ENCODE measurements at places on chromosomes 5 and 9.

GRCh38 chr5:157963761-157964160 lies 104.8 kb upstream of the CLINT1 start:
- no peak for DNase-seq

DNA sequence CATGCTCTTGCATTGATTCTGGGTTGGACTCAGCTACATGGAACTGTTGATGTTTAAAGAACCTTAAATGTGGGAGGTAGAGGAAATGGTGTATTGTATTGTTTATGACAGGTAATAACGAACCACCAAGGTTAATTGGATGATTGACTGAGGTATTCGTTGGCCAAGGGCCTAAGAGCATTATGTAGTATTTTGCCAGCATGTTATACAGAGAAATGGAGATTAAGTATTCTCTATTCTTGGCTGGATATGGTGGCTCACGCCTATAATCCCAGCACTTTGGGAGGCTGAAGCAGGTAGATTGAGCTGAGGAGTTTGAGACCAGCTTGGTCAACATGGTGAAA lies 59.0 kb upstream of the CDK20 start:
- no peak for DNase-seq

- DNase-seq: no peak
Measured at GRCh38 chr5:171961117-171961516, 45.3 kb downstream of the FBXW11 start.

GRCh38 chr5:168348084-168348414 lies 56.6 kb downstream of the WWC1 start:
- no peak for DNase-seq

DNA sequence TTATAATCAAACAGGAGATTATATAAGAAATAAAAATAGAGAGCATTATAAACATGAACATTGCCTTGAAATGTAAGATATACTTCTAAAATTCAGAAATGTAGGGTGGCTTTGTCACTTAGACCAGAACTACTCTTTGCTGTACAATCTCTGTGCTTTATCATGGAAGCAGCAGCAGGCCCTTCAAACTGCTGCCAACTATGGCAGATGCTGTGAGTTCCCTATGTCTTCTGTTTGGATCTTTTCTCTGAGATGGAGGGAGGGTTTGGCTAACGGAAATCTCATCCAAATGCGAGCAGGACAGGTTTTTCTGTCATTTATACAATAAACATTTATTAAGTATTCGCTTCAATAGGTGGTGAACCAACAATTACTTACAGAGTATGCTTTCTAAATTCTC lies 34.8 kb upstream of the RICTOR start:
- DNase-seq: no peak

DNA sequence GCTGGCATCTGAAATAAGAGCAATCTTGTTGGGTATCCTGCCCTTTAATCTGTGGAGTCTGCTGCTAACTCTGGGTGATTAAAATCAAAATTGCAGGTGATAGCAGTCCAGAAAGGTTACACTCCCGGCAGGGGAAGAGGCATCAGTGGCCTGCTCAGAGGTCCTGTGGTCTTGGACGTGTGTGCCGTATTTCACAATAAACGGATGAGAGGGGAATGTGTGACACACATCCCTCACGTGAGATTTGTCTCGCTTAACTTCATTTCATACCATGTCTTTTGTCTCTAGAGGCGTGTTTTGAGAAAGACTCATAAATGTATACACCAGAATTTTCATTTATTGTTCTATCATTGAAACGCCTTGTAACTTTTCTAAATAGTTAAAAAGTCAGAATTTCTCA lies 36.6 kb downstream of the FAM240B start:
- DNase-seq: no peak

- peak; percentile 7 for DNase-seq
Measured at GRCh38 chr5:6448622-6449464, at the start of gene UBE2QL1. UBE2QL1 (plus strand) TSS chr5:6448859; CDS start chr5:6448894, 35 bp downstream.

GRCh38 chr5:68707575-68707974 lies 386.2 kb upstream of the SLC30A5 start:
- no peak for DNase-seq

DNA sequence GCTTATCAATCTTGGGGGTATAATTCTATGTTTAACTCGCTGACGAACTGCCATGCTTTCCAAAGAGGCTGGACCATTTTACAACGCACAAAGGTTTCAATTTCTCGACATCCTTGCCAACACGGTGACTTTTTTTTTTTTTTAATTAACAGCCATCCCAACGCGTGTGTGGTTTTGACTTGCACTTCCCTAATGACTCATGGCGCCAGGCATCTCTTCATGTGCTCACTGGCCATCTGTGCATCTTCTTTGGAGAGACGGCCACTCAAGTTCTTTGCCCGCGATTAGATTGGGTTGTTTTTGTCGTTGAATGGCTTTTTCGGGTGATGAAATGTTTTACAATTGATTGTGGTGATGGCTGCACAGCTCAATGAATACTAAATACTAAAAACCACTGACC lies 12.5 kb upstream of the CARD9 start:
- DNase-seq: no peak

DNA sequence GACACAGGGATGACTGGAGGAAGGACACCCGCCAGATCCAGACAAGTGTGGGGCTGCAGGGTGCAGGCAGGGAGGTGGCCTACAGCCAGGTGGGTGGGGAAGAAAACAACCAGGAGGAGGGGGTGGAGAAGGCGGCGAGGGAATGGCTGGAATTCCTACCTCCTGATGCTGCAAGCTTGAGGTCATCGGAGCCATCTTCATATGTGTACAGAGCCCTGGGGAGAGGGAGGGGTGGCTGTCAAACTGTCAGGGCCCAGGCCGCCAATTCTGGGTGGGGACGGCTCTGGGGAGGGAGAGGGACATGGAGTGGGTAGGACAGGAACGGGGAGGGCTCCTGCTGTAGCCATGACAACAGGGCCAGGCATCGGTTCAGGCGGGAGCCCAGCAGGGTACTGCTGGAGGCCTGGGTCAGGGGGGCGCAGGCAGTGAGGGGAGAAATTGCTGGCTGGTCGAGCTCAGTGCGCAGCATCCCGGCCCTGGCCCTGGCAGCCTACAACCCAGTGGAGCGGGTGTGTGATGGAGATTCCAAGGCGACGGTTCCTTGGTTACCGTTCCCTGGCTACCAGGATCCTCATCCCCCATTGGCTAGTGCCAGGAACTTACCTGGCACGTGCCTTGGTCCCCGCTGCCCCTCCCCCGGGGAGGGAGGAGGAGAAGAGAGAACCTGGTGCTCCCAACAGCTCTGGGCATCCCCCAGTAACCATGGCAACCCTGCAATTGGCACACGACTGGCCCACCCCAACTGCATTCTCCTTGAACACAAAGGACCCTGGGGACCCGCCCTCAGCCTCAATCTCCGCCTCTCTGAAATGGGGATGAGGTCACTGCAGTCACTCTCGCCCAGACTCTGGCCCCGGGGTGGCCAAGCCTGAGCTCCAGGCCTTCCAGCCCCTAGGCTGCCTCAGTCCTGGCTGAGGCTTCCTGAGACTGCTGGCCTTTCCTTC lies 4.5 kb downstream of the DBN1 start:
- no peak for DNase-seq

GRCh38 chr5:110925398-110925797 lies 146.1 kb upstream of the TSLP start:
- no peak for DNase-seq

- DNase-seq: peak; percentile 24
Measured at GRCh38 chr9:113274474-113275156, 757 bp downstream of the CDC26 start.

DNA sequence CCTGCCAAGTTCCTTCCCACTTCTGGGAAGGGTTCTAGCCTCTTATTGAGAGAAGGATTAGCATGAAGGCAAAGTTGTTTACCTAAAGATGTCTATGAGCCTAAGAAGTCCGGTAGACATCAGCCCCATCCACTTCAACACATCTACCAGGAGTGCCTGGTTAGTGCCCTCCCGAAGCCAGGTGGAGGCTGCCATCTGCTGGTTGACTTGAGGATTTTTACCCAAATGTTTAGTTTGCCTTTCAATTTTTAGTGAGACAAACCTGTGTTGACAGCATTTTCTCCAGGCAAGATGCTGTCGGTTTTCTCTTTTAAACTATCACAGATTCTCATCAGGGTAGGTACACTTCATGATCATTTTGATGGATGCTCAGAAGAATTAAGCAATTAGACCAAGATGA lies 83.6 kb upstream of the TNFSF8 start:
- DNase-seq: no peak

DNA sequence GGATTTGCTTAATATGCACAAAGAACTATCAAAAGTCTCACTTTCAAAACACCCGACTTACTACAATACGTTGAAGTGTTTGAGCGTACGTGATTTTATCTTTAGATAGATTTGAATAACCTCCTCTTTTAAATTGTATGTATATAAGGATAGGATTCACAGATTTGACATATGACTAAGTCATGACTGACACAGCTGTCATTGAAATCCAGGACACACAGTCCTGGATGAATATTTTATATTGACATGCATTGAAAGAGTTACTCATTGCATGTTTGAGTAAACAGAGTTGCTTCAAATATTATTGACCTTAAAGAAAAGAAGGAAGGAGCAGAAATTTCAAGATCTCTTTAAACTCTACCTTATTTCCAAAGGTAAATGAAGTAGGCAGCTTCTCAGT lies 3.3 kb downstream of the MUSK start:
- DNase-seq: no peak

GRCh38 chr9:134258828-134259546 lies 67.3 kb upstream of the RXRA start:
- DNase-seq: no peak

DNA sequence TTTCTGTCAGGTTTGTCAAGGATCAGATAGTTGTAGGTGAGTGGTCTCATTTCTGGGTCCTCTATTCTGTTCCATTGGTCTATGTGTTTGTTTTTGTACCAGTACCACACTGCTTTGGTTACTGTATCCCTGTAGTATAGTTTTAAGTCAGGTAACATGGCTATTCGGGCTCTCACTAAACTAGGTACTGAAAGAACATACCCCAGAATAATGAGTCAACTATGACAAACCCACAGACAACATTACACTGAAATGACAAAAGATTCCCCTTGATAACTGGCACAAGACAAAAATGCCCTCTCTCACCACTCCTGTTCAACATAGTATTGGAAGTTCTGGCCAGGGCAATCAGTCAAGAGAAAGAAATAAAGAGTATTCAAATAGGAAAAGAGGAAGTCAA lies 535.3 kb upstream of the CYLC2 start:
- no peak for DNase-seq

DNA sequence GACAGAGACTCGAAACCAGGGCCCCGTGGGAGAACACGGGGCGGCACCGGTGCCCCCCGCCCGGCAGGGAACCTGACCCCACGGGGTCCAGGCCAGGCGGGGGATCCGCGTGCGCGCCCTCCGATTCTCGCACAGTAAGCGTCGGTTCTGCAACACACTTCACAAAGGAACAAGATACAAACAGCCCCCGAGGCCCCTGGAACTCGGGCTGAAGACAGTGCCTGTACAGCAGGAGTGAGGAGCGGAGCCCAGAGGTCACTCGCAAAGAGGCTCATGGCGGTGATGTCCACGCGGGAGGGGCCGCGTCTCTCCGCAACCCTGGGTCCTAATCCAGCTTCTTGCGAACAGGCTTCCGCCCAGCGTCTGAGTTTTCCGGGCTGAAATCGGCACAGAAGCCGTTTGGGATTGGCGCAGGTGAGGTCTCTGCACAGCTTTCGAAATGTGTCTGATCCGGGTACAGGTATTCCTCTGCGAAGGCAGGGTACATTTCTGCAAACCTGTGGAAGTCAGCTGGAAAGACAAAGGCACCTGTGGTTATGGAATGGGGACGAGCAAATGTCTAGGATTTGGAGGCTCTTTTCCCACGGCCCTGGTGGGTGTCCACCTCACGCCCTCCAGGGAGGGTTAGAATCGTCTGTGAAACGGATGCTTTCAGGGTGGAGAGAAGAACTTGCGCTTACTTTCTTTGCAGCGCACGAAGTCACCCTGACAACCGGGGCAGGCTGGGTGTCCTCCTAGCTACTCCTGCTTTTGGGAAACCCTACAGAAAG lies 18.3 kb upstream of the SLC6A3 start:
- no peak for DNase-seq

DNA sequence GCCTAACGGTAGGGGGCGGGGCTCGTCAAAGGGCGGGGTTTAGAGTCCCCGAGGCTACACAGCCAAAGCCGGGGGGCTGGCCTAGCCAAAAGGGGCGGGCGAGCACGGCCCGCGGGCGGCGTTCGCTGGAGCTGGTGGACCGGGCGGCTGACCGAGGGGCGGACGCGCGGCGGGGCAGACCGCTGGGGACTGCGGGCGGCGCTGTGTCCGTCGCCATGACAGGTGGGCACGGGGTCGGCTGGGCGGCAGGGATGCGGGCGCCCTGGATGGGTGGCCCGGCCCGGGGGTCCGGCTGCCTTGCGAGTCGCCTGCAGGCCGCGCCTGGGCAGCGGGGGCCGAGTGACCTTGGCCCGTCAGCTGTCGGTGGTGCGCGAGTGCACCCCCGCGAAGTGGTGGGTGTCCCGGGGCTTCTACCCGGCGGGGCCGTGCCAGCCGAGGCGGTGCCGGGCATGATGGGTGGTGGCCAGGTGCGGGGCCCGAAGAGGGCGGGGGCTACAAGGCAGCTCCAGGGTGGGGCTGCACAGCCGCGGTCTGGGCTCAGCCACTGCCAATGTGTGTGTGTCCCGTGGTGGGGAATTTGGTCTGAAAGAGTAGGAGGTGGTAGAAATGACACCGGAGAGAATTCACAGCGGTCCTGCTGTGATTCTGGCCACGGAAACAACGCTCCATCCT lies at the start of gene CARD19:
CARD19 (plus strand) TSS at position 87 of the 672 bp plus-strand sequence; CDS start at position 216, 129 bp downstream.
- DNase-seq: no peak

GRCh38 chr5:111755942-111756381 lies 1.0 kb downstream of the NREP start:
- DNase-seq: no peak

DNA sequence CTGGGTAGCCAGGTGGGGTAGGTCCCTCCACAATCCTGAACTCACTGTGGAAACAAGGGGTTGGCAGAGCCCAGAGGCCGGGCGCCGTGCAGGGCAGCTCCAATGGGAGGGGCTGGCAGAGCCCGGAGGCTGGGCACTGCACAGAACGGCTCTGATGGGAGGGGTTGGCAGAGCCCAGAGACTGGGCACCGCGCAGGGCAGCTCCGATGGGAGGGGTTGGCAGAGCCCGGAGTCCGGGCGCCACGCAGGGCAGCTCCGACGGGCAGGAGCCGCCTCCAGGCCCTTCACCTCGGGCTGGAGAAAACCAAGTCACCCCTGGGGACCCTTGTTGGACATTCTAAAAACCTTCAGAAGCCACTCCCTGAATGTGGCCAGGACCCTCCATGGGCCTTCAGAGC lies 9.3 kb downstream of the NACC2 start:
- no peak for DNase-seq

GRCh38 chr9:125431741-125432271 lies 170.2 kb downstream of the GAPVD1 start:
- DNase-seq: no peak

GRCh38 chr9:83188277-83188676 lies 125.3 kb upstream of the RASEF start:
- no peak for DNase-seq

DNA sequence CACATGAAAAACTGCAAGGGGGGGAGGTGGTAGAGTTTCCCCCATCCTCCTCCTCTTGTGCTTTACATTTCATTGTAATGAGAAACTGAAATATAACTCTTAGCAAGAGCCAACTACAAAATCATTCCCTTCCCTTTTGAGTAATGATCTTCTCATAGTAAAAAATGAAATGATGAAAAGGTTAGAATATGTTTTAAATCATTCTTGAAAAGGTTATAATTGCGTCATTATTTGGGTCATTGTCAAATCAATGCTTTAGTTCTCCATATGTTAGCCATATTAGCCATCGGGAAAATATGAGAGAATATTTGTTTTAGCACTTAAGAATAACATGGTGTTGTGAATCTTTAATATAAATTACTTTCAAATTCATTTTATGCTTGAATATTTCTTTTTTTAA lies 1185.0 kb upstream of the CDH18 start:
- DNase-seq: no peak

All from brain pericyte (primary cell).